Adrenal gland (tissue), 19 donors: ENCODE measurements at places on chromosomes 3 and 15. TPM values are rescaled to one million over a fixed set of nuclear protein-coding genes. Genes with fewer than 3 reads are reported as not detected.

The OCA2 gene
- not detected for total RNA-seq

The EBLN2 gene
- 6.4 TPM for total RNA-seq

The CHCHD6 gene
- 22.5 TPM for total RNA-seq

The PLS1 gene
- total RNA-seq: 11.1 TPM

The SST gene
- not detected for total RNA-seq

The CCR4 gene
- total RNA-seq: not detected

The DUOXA2 gene
- total RNA-seq: 1.3 TPM

GRCh38 chr15:26146202-26146601, 283.1 kb upstream of the ATP10A start:
- no peaks in the 10 kb centered on the region for H3K4me1 ChIP-seq
- no peak overlapping the region for H3K27ac ChIP-seq
- DNase-seq: no peak
- no peaks in the 10 kb centered on the region for H3K36me3 ChIP-seq
- H3K4me3 ChIP-seq: no peak overlapping the region
- H3K27me3 ChIP-seq: no peaks in the 10 kb centered on the region

- H3K27ac ChIP-seq: no peak overlapping the region
- no peaks in the 10 kb centered on the region for H3K4me1 ChIP-seq
- no peak overlapping the region for H3K4me3 ChIP-seq
- H3K36me3 ChIP-seq: no peaks in the 10 kb centered on the region
- no peak for DNase-seq
Observed at GRCh38 chr3:187185759-187186158, 11.5 kb upstream of the RTP1 start.

GRCh38 chr15:45136378-45136764, 6.6 kb downstream of the DUOX1 start:
- DNase-seq: no peak
- no peak overlapping the region for H3K27ac ChIP-seq
- H3K36me3 ChIP-seq: no peaks in the 10 kb centered on the region
- no peaks in the 10 kb centered on the region for H3K27me3 ChIP-seq

DNA sequence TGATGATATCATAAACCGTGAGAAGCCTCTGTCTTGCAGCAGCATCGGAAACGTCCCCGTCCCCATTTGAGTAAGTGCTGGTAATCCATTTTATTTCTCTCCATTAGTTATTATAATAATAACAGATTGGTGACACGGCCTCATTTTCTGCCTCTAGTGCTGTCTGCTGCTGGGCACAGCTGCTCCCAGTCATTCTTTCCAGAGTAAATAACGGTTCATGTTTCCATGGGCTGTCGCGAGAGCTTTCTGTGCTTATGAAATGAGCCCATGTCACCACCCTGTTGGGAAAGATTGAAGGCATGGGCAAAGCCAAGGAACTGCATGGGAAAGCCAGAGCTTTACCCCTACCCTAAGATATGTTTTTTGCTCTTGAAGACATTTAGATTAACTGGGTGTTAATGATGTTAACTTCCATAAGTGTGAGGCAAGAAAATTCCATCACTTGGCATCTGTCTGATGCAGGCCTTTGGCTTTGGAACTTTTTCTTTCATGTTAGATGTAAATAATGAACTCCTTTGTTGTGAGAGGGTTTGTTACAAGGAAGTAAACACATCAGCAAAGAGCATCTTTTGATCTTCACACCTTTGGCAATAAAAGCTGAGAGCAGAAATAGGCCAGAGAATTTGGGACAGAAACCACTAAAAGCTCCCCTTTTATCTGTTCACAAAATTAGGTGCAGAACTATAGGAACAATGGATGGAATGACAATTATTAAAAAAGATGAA, 141.8 kb downstream of the FILIP1L start:
- no peaks in the 10 kb centered on the region for H3K27me3 ChIP-seq
- no peak for DNase-seq
- H3K36me3 ChIP-seq: no peaks in the 10 kb centered on the region
- H3K27ac ChIP-seq: no peak overlapping the region

DNA sequence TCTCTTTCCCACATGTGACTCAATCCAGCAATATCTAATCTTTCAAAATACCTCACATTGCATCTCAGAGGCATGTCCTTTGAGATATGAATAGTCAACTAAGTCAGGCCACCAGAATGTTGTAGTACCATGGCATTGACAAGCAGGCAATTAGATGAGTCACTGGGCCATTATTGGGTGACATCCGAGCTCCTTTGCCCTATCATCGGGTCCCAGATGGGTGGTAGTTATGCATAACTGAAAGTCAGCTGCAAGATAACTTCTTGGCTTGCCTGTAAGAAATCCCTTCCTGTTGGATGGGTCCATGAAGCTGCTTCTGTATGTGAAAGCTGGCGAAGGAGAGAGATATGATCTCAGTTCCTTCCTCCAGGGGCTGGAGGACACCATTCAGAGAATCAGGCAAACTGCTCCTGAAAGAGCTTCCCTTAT, 32.8 kb downstream of the ARRDC4 start:
- no peak overlapping the region for H3K4me3 ChIP-seq
- DNase-seq: no peak
- H3K27ac ChIP-seq: peak overlapping the region; percentile 48
- H3K27me3 ChIP-seq: no peaks in the 10 kb centered on the region
- no peaks in the 10 kb centered on the region for H3K36me3 ChIP-seq
- H3K4me1 ChIP-seq: peaks cover 10% of the 10 kb centered on the region

DNA sequence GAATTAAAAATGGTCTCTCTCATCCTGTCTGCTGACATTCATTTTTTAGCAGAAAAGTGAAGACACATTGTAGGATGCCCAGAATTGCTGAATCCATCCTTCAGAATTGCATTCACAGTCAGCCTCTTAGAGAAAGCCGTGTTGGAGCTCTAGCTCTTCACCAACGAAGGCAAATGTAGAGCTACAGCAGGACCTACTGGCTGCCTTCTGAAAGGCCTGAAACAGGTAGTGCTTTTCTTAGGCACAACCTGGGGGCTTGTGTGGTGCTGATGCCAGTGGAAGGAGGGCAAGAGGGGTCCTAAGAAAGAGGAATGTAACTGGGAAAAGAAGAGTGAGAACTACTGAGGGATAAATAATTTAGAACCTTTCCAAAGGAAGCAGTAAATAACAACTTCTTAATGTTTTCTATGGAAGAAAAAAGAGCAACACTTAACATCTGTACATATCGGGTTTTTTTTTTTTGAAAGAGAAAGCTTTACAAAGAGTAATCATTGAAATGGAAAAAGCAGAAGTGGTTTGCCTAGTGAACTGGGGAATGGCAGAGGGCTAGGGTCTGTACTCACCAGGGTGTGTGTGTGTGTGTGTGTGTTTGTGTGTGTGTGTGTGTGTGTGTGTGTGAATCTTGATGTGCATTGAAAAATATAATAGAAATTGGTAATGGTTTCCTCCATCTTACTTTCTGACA, 297.8 kb downstream of the SATB1 start:
- H3K27ac ChIP-seq: no peak overlapping the region
- H3K4me3 ChIP-seq: no peak overlapping the region
- H3K4me1 ChIP-seq: no peaks in the 10 kb centered on the region
- no peak for DNase-seq

DNA sequence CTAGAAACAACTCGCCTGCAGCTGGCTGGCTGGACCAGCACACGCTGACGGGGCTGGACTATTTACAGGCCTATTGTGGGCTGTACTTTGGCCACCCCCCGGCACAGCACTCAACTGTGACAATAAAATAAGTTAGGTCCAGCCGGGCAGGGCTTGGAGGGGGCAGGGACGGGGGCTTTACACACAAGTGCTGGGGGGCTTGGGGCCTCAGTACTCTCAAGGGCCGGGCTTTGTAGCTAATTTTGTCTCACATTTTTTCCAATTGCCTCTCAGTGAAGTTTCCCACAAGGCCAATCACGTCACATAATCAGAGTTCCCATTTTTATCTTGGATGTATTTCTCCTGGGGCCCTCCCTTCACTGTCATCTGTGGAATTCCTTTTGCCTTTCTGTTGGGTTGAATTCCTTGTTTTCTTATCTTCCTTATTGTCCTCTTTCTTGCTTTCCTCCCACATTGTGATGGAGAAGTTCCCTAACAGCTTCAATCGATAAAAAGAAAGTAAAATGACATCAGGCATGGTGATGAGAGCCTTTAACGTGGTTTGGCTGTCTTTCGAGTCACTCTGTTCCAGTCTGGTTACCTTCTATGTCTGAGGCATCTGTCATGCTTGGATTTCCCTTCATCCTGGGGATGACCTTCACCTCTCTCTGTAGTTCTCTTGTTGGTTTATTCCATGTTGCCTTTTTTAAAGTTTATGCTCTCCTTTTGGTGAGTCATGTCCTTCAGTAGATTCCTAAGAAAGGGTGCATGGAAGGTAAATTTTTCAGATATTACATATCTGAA, 44.1 kb upstream of the CMTM7 start:
- H3K27me3 ChIP-seq: no peaks in the 10 kb centered on the region
- no peak overlapping the region for H3K4me3 ChIP-seq
- no peak overlapping the region for H3K27ac ChIP-seq
